ENCODE measurements at places on chromosomes 1 and 21. TPM values are rescaled to one million over a fixed set of nuclear protein-coding genes. Genes with fewer than 3 reads are reported as not detected.

Gene TFF3
- not detected for polyA plus RNA-seq

Gene KLHL20
- polyA plus RNA-seq: 29.2 TPM

Gene DCST2
- 0.06 TPM for polyA plus RNA-seq

Gene BTBD19
- polyA plus RNA-seq: 8.7 TPM

Gene PCP4L1
- not detected for polyA plus RNA-seq

Gene FCRLB
- 1.1 TPM for polyA plus RNA-seq

Gene CFAP107
- not detected for polyA plus RNA-seq

Gene CDC73
- 69.8 TPM for polyA plus RNA-seq

Gene TRNP1
- polyA plus RNA-seq: 66.9 TPM

Gene SLFNL1
- 0.01 TPM for polyA plus RNA-seq

Gene UMODL1
- not detected for polyA plus RNA-seq

Gene ATG4C
- polyA plus RNA-seq: 6.4 TPM

Gene CELA3A
- polyA plus RNA-seq: not detected

Gene AQP10
- not detected for polyA plus RNA-seq

Gene BSND
- polyA plus RNA-seq: not detected

Gene PRELP
- polyA plus RNA-seq: 13.9 TPM

Gene OR6K2
- not detected for polyA plus RNA-seq

Gene OXCT2
- polyA plus RNA-seq: 0.62 TPM

Gene RGS16
- polyA plus RNA-seq: 0.09 TPM

Gene ADAM30
- not detected for polyA plus RNA-seq

Gene S100A2
- polyA plus RNA-seq: 10.3 TPM

Gene SPRR2F
- polyA plus RNA-seq: not detected

Gene C2CD4D
- not detected for polyA plus RNA-seq

Gene BATF3
- polyA plus RNA-seq: 3.6 TPM

Gene OR2M3
- not detected for polyA plus RNA-seq

Gene NPHS2
- not detected for polyA plus RNA-seq

Gene PRAMEF4
- not detected for polyA plus RNA-seq

Gene TMPRSS3
- polyA plus RNA-seq: not detected

Gene GPR25
- not detected for polyA plus RNA-seq

Gene BMP8B
- not detected for polyA plus RNA-seq

Gene PANK4
- 8.5 TPM for polyA plus RNA-seq

Gene RHBG
- not detected for polyA plus RNA-seq
